ENCODE measurements at places on chromosomes 5 and 9.
A peak's percentile ranks its signal among the peaks of the same experiment; 100 is the strongest.

GRCh38 chr5:75720882-75721281 is 3.6 kb upstream of the POC5 start:
- no peak for DNase-seq

DNA sequence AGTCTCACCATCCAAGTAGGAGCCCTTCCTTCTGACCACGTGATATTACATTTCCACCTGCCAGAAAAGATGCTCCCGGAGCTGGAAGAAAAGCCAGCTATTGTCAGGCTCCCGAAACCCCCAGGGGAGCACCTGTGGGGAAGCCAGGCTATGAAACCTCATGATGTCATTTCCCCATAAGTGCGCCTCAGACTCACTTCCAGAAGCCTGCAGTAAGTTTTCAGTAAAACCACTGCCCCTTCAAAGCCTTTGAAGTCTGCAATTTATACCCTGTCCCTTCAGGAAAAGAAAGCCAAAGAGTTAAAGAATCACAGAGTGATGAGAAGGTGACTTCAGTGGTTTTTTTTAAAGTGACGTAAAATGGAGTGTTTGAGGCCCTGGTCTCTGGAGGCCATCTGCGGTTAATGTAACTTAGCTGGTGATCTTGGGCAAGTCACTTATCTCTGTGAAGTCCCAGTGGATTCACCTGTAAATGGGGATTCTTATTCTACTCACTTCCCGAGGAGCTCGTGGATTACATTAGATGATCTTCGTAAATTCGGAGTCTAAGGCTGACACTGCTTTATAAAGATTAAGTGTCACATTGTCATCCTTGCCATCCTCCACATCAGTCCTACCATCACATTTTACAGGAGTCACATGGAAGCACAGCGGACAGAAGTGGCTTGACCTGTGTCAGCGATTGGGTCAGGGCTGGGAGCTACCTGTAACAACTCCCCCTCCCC is 2.6 kb upstream of the SEMA6A start:
- DNase-seq, result no peak

GRCh38 chr9:121354141-121354540 is 15.9 kb downstream of the STOM start:
- DNase-seq, result no peak

DNA sequence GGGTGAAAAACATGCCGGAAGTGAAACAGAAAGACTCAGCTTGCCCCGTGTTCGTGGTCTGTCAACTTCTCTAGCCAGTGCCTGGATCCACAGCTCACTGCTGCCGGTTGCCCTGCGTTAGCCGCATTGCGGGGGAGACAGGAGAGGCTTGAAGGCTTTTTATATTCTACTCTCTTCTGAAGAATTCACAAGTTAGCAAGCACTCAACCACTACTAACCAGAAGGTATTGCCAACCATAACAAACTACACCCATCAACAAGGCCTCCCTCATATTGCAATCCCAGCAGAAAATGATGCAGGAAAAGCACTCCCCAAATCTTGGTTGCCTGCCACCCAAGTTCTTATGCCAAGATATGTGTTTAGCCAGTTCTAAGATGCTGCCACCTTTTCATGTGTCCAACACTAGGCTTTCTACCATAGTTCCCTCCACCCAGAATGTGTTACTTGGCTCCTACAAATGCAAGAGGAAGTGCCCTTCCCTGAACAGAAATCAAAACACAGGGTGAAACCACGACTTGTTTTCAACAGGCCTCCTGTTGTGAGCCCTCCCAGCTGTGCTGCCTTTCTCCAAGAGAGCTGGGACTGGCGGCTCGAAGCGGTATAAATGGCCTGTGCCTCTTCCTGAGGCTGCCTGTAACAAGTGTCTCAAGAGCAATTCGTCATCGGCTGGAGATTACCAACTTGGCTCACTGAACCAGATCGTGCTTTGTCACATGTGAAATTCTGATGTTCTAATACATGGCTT is 129.0 kb downstream of the SNX18 start:
- peak; percentile 70 for DNase-seq

DNA sequence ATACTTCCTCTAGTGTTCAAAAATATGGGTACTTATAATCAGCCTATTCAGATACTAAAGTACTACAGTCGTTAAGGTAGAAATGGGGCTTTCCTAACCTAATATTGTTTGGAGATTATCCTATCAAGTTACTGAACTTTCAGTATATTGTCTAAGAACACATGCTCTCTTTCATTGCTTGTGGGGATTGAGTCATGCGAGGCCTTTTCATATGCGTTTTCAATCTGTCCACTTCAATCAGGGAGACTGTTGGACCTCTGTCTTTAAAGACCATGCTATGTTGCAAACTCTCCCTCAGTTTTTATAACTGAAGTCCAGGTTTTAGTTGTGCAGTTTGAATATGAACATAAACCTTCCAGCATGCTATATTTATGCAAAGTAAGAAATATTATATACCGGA is 15.0 kb downstream of the PRR16 start:
- DNase-seq, result no peak

DNA sequence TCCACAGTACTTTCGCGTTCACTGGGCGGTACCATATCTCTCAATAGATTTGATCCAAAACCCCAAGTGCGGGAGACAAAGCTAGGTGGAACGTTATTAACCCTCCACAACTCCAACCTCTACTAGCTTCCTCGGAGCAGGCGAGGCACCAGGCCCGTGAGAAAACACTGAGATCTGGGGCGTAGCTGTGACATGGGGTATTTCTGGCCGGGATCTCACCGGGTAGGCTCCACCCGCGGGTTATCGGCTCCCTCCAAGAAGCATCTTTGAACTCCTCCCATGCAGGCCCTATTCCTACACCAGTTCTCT is 350 bp upstream of the SLC25A46 start:
- peak; percentile 70 for DNase-seq

DNA sequence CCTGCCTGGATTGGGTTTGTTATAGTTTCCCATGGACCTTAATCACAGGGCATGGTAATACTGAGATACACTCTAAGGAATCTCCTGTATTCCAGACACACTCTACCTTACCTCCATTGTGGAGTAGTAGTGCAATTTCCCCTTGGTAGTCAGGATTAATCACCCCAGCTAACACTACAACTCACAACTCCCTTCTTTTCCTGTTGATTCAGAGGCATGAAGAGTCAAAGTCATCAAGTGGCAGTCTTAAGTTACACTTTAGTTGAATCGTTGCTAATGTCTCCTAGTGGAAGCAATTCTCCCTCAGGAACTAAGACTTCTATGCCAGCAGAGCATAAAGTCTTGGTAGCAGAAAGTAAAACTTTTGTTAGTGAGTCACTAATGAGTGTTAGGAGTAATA is 122.7 kb upstream of the APC start:
- no peak for DNase-seq

- DNase-seq, result no peak
These were observed 261.3 kb downstream of the CWC27 start for GRCh38 chr5:65030056-65030455.

GRCh38 chr5:111227801-111228200 is 3.6 kb downstream of the CAMK4 start:
- peak; percentile 30 for DNase-seq

DNA sequence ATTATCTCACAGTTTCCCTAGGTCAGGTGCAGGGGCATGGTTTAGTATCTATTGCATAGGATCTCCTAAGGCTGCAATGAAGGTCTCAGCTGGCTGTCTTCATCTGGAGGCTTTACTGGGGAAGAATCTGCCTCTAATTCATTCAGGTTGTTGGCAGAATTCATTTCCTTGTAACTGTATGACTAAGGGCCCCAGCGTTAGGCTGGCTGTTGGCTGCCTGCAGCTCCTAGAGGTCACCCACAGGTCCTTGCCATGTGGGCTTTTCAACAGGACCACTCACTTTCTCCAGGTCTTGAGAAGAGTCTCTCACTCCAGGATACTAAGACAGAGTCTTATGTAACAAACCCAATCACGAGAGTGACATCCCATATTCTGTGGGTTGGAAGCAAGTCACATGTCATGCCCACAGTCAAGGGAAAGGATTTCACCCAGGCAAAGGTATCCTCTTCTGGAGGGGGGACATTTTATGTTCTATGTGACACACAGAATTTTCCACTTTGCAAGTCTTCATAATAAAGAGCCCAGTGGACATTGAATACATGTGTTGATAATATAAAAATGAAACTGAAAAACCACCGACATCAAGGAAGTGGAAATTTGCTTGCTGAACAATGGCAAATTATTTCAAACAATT is 38.2 kb downstream of the HMHB1 start:
- DNase-seq, result no peak

GRCh38 chr9:347667-348292 is 133.1 kb downstream of the DOCK8 start:
- peak; percentile 4 for DNase-seq

DNA sequence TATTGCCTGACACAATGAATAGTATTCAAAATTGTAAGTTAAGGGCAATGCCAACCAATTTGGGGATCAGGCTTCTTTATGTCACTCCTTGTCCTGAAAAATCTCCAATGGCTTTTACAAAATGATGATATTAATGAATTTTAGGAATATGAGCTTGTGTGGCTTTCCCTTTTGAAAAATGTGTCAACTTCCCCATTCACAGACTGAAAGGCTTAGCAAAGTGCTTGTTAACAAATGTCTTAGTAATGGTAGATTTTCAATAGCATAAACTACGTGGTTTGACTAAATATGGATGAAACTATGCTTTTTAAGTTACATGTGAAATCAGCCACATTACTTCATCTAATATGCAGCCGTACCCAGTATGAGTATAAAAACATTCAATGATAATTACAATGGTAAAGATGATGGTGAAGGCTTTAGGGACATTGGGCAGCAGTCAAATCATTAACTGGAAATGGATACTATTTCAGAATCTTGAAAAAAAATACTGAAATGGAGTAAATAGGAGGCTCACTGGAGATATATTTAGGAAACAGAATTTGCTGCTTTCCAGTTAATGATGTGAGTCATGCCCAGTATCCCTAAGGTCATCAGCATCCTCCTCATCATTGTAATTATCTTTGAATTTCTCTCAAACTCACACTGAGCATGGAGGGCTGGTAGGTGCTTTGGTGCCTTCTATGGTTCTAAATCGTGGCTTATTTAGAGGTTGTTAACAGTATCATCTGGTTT is 113.3 kb upstream of the ZNF608 start:
- DNase-seq, result no peak

- DNase-seq, result no peak
These were observed 75.4 kb upstream of the CNTLN start for GRCh38 chr9:17059465-17059864.

- DNase-seq, result no peak
These were observed 80.2 kb downstream of the TMEM174 start for GRCh38 chr5:73253047-73253660.

GRCh38 chr9:133914442-133915342 is 77.4 kb downstream of the VAV2 start:
- DNase-seq, result no peak

GRCh38 chr5:131329286-131329560 is 65.4 kb downstream of the CDC42SE2 start:
- no peak for DNase-seq

DNA sequence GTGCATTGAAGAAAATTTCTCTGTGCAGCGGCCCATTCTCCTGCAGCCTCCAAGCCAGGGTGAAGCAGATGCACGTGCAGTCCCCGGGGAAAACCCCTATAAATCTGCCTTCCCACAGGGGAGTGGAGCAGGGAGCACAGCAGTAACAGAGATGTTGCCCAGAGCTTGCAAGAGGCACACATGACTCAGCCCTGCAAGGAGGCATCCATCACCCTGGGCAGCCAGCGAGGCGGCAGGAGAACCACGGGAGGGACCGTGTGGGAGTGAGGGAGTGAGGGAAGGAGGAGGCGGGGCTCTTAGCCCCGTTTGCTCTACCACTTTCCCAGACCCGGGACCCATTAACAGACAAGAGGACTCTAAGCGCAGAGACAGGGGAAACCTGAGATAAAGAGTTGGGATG is 96.2 kb upstream of the ARAP3 start:
- DNase-seq, result peak; percentile 85

DNA sequence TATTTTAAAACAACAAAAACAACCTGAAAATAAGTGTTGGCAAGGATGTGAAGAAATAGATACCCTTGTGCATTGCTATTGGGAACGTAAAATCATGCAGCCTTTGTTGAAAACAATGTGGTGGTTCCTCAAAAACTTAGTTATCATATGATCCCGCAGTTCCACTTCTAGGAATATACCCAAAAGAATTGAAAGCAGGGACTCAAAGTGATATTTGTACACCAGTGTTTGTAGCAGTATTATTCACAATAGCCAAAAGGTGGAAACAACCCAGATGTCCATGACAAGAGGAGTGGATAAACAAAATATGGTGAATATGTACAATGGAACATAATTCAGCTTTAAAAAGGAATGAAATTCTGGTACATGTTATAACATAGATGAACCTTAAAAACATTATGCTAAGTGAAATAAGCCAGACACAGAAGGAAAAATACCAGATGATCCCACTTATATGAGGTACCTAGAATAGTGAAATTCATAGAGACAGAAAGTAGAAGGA is 29.0 kb downstream of the IRF1 start:
- DNase-seq, result no peak

GRCh38 chr5:38420691-38421390 is 135.6 kb downstream of the LIFR start:
- peak; percentile 71 for DNase-seq
